ENCODE measurements at places on chromosomes 6 and 20. TPM values are rescaled to one million over a fixed set of nuclear protein-coding genes. Genes with fewer than 3 reads are reported as not detected.

NKX2-2 gene
- not detected for total RNA-seq

DNAJC5 gene
- 42.7 TPM for total RNA-seq

NKX2-4 gene
- not detected for total RNA-seq

LY6G5B gene
- total RNA-seq = 14.0 TPM

OR2H1 gene
- total RNA-seq = not detected

RIMS4 gene
- total RNA-seq = 0.75 TPM

AKAP12 gene
- total RNA-seq = 154 TPM

BPIFA1 gene
- not detected for total RNA-seq

FERMT1 gene
- total RNA-seq = not detected

DNA sequence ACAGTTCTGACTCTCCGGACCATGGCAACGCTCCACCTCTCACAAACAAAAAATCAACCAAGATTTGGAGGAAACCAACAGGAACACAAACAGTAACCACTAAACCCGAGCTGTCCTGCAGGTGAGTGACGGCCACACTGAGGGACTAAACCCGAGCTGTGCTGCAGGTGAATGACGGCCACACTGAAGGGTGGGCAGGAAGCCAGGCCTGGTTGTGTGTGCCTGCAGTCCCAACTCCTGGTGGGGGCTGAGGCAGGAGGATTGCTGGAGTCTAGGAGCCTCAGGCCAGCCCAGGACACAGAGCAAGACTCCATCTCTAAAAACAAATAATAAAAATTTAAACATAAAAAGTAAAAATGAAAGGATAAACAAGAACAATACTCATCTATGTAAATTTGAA, 80.6 kb downstream of the TAF4 start:
- H3K27me3 ChIP-seq = no peaks in the 10 kb centered on the region
- H3K4me1 ChIP-seq = peaks cover 7% of the 10 kb centered on the region
- peaks cover 33% of the 10 kb centered on the region for H3K36me3 ChIP-seq

DNA sequence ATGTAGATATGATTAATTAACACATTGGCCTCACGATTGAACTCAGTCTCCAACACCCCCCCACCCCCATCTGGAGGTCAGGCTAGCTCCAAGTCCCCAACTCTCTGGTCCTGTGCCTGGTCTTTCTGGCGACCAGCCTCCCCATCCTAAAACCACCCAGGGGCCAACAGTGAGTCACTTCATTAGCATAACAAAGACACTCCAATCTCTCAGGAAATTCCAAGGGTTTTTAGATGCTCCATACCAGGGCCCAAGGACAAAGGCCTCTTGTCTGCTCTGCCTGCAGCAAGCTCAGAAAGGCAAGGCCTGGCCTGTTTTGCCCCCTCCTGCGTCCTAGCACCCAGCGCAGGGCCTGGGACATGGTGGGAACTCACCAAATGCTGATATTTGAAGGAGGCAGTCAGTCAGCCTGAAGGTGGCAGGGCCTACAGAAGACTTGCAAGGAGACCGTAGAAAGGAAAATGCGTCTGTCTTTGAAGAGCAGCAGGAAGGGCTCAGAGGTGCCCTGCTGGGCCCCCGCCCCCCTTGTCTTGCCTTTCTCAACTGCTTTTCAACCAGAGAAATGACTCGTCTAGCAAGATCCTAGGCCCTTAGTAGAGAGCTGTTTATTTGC, 184.7 kb downstream of the CDH4 start:
- no peak for DNase-seq
- H3K27ac ChIP-seq = peak overlapping the region; percentile 40
- H3K4me3 ChIP-seq = no peak overlapping the region
- peaks cover 16% of the 10 kb centered on the region for H3K4me1 ChIP-seq

- H3K27me3 ChIP-seq = peaks cover 74% of the 10 kb centered on the region
- DNase-seq = peak; percentile 72
- H3K4me1 ChIP-seq = peaks cover 2% of the 10 kb centered on the region
- no peak overlapping the region for H3K4me3 ChIP-seq
- H3K27ac ChIP-seq = no peak overlapping the region
These were observed 158.5 kb upstream of the PMEPA1 start for GRCh38 chr20:57868310-57868709.

- H3K27ac ChIP-seq = no peak overlapping the region
- no peaks in the 10 kb centered on the region for H3K36me3 ChIP-seq
- H3K4me1 ChIP-seq = no peaks in the 10 kb centered on the region
- DNase-seq = no peak
- peaks cover 25% of the 10 kb centered on the region for H3K27me3 ChIP-seq
These were observed 54.6 kb downstream of the DLL1 start for GRCh38 chr6:170236131-170236836.

DNA sequence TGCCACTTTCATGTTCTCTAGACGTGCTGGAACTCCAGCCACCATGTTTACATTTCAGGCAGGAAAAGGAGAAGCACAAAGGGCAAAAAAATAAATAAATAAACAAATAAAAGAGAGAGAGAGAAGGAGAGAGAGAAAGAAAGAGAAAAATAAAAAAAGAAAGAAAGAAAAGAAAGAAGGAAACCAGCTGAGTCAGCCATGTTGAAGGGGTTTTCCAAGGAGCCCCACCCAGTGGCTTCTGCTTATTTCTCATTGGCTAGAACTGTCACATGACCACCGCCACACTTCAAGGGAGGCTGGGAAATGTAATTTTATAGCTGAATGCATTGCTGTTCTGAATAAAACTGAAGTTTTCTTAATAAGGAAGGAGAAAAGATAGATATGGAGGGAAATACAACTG, 71.1 kb downstream of the BFSP1 start:
- no peaks in the 10 kb centered on the region for H3K4me1 ChIP-seq
- no peak overlapping the region for H3K4me3 ChIP-seq
- no peak overlapping the region for H3K27ac ChIP-seq

GRCh38 chr6:143215771-143216170, 155.1 kb downstream of the AIG1 start:
- H3K4me3 ChIP-seq = no peak overlapping the region
- H3K36me3 ChIP-seq = peaks cover 11% of the 10 kb centered on the region

DNA sequence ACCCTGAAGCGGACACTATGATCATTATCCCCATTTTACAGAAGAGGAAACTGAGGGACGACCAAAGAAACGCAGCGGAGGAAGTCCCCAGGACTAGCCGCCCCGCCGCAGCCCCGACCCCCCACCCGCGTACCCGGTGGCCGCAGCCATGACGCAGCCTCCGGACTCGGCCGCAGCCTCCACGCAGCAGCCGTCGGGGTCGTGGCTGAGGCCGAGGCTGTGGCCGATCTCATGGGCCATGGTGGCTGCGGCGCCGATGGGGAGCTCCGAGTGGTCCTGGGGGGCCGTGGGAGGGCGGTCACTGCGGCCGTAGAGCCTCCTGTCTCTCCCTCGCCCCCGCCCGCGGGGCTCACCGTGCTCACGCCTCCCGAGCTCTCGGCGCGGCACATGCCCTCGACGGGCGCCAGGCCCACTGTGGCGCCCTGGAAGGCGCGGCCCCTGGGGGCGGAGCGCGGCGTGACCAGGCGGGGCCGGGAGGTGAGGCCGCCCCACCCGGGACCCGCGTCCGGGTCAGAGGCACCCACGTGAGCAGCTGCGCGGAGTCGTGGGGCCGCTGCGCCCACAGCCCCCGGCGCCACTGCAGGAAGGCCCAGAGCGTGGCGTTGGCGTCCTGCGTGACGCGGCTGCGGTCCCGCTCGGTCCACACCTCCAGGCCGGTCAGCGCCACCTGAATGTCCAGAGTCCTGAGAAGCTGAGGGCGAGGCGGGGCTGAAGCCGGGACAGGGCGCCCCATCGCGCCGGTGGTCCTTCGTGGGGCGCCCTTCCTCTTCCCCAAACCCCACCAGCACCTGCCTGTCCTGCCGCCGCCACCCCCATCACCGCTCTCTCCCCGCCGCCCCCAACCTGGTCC, 8.4 kb downstream of the ADAM33 start:
- H3K4me1 ChIP-seq = peaks cover 30% of the 10 kb centered on the region
- no peaks in the 10 kb centered on the region for H3K36me3 ChIP-seq
- H3K27me3 ChIP-seq = peaks cover 10% of the 10 kb centered on the region
- no peak overlapping the region for H3K4me3 ChIP-seq
- H3K27ac ChIP-seq = no peak overlapping the region

DNA sequence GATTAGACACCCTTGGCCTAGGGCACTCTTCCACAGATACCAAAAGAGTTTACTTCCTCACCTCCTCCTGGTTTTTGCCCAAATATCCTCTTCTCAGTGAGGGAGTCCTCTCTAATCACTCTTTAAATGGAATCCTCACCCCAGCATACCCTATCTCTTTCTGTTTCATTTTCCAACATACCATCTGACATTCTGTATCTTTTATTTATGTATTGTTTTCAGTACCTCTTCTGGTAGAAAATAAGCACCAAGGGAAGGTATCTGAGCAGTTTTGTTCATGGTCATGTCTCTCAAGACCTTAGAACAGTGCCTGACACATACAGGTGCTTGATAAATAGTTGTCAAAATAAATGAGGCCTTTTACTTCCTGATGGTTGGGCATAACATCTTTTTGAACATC, 55.1 kb downstream of the KIAA0408 start:
- no peaks in the 10 kb centered on the region for H3K27me3 ChIP-seq
- H3K27ac ChIP-seq = no peak overlapping the region
- H3K36me3 ChIP-seq = no peaks in the 10 kb centered on the region
- no peak for DNase-seq
- no peaks in the 10 kb centered on the region for H3K4me1 ChIP-seq

DNA sequence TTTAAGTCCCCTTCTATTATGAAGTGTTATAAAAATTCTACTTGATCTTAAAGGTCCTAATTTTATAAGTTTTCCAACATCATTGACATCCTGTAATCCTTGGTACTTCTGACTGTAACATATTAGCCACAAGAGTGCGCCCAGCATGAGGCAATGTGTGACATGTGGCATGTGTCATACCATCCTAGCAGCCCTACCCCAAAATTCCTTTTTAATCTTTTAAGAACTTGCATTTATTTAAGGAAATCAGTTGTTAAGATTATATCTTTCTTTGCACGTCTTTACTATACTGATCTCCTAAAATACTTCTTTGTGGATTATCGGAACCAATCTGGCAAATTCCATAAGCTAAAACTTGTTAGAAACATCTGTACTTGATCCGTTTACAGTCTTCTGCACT, 167.1 kb upstream of the SLC24A3 start:
- no peak overlapping the region for H3K27ac ChIP-seq
- H3K36me3 ChIP-seq = no peaks in the 10 kb centered on the region
- H3K4me1 ChIP-seq = no peaks in the 10 kb centered on the region

- H3K27ac ChIP-seq = no peak overlapping the region
- H3K36me3 ChIP-seq = no peaks in the 10 kb centered on the region
- peaks cover 17% of the 10 kb centered on the region for H3K4me1 ChIP-seq
- DNase-seq = no peak
- H3K4me3 ChIP-seq = no peak overlapping the region
- H3K27me3 ChIP-seq = peaks cover 8% of the 10 kb centered on the region
These were observed 8.3 kb downstream of the PRDM1 start for GRCh38 chr6:106094261-106094963.

- no peak for DNase-seq
- H3K36me3 ChIP-seq = peaks cover 46% of the 10 kb centered on the region
- no peaks in the 10 kb centered on the region for H3K27me3 ChIP-seq
- H3K27ac ChIP-seq = no peak overlapping the region
- H3K4me3 ChIP-seq = no peak overlapping the region
These were observed 55.8 kb downstream of the VAPB start for GRCh38 chr20:58444746-58445255.
